ENCODE measurements at places on chromosomes 11 and 22.

GRCh38 chr11:44464741-44465140 is 100.7 kb upstream of the CD82 start:
- no peak for DNase-seq

DNA sequence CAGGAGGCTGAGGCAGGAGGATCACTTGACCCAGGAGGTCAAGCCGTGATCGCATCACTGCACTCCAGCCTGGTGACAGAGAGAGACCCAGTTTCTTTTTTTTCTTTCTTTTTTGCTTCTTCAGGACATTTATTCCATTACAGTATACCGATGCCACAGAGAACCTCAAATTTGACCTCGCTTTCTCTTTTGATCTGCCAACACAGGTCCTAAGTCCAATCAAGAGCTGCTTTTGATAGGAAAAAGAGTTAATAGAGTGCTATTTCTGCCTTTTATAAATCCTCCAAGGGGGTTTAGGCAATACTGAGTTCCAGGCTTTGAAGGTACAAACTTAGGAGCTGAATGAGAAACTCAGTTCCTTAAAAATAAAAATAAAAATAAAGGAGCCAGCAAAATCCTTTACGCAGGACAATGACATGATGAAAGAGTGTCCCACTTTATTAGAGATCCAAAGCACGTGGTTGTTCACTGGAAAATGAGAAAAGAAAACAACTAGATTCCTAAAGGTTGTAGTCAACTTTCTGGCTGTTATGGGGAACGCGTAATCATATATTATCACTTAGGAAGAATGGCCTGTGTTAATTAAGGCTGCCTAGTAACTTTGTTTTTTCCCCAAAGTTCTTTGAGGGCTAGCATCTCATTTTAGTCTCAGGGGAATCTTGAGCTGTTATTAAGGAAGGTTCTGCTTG is 27.2 kb downstream of the FADD start:
- DNase-seq = no peak

- no peak for DNase-seq
These were observed 93.8 kb upstream of the SESN3 start for GRCh38 chr11:95324826-95325225.

GRCh38 chr11:130999992-131000770 is 83.9 kb upstream of the SNX19 start:
- no peak for DNase-seq

DNA sequence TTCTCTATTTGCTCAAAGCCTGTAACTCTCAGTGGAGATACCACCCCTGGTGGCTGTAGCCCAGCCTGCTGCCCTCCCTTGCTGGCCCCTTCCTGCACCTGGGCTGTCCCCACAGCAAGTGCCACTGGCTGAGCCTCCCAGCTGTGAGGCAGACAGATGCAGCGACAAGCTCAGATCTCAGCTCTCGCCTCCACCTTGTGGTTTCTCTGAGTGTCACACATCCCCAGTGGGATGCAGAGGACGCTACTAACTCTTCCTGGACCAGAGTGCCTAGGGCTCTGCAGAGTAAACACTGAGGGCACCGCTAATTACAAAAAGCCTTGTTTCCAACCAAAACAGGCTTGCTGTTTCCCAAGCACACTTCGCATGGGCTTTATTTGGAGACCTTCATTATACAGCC is 8.9 kb downstream of the YPEL1 start:
- DNase-seq = no peak

DNA sequence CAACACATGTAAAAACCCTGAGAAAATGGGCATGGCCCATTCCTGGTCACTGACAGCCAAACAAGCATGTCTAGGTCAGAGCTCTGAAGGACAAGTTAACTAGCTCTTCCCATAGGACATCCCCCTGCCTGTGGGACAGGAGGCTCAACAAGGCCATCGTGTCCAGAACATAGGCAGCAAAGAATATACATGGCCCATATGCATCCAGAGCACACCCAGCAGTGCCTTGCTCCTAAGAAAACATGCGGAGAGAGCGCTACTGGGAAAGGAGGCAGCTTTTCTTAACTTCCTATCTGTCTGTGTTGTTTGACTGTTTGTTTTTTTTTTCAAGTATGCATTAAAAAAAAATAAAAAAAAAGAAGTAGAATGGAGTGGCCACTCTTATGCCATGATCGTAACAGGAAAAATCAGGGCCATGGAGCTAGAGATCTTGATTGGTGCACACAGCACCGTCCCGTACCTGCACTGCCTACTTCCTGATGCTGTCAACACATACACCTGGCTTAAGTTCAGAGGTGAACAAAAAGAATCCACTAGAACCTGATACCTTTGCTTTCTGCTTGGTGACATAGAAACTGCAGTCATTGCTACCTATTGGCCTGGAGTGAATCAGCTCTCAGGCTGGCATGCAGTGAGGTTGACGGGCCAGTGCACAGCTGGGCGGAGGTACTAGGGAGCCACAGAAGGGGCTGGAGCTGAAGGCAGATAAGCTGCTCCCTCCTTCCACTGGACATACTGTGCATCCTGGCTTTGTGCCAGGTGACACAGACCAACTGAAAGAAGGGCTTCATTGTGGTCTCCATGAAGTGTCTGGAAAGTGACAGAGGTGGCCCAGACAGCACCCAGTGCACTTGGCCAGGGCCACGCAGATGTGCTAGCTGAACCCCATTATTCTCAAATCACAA is 11.9 kb downstream of the UFD1 start:
- DNase-seq = no peak

DNA sequence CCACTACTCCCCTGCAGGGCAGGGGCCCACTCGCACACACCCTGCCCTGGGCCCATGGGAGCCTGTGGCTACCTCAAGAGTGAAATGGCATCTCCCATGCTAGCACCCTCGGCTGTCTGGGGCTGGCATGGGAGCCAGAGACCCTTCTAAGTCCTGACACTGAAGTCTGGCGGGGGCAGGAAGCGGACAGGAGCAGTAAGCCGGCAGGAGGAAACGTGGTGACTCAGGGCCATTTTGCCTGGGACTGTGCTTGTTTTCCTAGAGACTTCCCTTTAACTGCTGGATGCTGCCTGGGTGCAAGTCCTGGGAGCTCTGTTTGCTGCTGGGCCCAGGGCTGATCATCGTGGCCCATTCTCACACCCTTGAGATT is 16.8 kb downstream of the RELT start:
- no peak for DNase-seq

DNA sequence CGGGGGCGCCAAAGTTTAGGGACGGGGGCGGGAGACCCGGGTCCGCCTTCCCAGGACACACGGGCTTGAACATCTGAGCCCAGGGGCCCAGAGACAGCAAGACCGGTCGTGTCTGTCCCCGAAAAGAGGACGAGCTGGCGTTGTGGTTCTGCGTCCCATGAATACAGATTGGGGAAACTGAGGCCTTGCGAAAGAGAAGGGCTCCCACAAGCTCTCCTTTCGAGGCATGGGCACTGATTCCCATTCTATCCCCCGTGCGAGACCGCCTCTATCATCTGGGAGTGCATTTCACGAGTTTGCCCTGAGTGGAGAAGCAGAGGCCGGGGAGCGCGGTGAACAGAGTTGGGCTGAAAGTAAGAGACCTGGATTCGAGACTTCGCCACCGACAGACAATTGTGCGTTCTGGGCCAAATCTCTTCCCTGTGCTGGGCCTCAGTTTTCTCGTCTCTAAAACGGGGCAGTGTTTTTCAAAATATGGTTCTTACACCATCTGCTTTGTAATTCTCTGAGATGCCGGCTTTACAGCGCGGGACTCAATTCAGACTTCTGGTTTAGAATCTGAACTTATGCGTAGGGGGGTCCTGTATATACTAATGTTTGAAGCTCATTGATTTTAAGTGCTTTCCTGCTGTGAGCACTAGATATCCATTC is 471 bp downstream of the RNF185 start:
- DNase-seq = no peak

GRCh38 chr22:36334821-36335603 is 52.8 kb downstream of the MYH9 start:
- no peak for DNase-seq

DNA sequence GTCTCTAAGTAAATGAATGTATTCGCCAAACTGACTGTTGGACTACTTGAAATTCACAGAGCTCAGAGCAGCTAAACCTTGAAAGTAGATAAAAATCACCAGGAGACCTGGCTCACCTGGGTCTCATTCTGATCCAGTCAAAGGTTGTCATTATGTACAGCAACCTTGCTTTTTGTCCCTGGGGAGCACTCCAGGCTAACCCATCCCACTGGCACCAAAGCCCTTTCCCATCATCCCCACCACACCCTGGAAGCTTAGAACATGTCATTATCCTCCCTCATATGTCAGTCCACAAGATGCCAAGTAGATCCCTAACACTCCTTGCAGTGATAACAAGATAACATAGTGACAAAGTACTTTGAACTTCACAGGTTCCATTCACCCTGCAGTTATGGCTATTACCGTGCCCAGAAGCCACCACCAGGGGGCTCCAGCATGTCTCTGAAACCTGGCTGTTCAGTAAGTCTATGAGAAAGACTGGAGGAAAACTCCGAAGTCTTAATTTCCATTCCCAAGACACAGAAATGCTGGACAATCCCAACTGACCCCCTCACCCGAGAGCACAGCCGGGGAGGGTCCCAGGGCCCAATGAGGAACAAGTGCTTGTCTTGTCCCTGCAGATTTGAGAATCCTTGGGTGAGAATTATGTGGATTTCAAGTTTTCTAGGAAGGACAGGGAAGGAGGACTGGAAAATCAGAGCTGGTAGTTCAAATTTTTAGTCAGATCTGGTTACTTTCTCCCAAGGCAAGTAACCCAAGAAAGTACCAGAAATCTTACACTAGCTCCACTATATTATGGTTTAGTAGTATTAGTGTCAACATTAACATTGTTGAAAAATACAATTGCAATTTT is 43.0 kb upstream of the USP47 start:
- peak; percentile 55 for DNase-seq

GRCh38 chr11:57358543-57358961 is 20.4 kb downstream of the P2RX3 start:
- no peak for DNase-seq

DNA sequence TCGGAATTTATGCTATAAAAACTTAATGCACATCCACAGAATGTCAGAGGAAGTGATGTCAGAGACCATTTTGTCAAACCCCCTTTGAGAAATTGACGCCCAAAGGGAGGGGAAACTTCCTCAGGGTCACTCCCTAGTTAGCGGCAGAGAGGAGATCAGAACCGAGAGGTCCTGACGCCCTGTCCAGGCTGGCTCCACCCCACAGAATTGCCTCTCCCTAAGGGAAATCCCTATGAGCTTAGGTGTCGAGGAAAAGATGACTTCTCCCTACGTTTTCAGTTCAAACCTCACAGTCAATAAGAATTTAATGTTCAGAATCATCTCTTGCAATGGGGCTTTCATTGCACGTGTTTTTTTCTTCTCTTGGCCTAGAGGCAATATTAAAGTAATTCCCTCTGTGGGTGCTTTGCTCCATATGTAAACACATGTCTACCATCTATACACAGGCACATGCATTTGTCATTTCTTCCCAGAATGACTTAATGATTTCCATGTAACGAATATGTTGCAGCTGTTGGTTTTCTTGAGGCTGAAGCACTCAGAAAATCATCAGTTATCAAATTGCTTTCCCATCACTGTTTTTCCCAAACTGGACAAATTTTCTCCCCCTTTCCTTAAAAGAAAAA is 148.7 kb upstream of the TIMP3 start:
- DNase-seq = no peak

DNA sequence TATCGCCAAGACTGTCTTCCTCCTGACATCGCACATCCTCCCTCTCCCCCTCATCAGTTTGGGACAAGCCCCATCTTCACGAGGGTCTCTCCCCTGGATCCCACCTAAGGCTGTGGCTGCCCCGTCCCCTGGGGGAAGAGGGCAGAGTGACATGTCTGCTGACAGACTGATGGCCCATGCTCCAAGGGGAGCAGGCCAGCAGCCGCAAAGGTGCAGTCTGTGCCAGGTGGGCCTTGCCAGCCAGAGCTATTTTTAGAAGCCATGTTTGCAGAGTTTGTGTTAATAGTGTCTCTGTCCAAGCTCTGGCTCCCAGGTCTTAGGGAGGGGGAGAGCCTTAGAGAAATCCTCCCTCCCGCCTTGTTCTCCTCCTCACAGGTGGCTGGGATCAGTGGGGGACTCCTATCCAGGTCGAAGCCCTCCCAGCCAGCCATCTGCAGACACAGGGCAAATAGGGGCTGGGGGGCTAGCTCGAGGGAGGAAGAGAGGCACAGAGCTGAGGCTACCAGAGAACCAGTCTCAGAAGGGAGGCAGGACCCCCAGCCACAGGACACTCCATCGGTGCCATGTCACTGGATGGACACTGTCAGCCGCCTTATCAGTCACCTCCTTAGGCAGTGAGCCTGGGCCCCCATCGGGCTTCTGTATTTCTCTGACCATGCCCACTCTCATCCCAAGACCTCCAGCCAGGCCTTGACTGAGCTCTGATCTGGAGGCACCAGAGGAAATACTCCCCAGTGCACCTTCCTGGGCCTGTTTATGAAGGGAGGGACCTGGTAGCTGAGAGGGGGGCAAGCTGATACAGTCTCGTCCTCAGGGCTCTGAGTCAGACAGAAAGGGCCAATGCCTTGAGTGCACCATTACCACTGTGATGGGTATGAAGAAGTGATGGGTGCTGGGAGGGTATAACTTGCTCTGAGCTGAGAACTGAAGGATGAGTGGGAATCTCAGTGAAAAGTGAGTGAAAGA is 49.3 kb downstream of the CHRDL2 start:
- DNase-seq = no peak

GRCh38 chr11:11981364-11981763 is 27.1 kb downstream of the DKK3 start:
- no peak for DNase-seq

GRCh38 chr22:50713008-50713385 is 25.0 kb upstream of the ACR start:
- no peak for DNase-seq

DNA sequence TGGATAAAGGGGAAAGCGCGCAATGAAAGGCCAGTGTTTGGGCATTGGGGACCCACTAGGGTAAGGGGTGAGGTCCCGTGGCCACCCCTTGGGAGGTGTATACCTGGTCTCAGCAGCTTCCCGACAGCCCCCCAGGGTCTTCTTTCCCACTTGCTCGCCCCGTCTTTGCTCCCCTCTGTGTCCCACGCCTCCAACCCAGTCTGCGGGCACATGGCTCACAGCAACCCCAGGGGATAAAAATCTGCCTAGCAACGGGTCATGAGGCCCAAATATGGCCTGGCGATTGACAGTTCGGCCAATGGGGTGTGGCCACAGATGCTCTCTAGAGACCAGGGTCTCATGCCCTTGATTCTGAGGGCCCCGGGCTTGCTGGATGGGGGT is 41.6 kb downstream of the AHNAK start:
- DNase-seq = no peak

GRCh38 chr11:134980819-134981710 is 569.0 kb upstream of the B3GAT1 start:
- DNase-seq = no peak

GRCh38 chr22:39469681-39470450 is 13.1 kb downstream of the MGAT3 start:
- no peak for DNase-seq

- DNase-seq = no peak
These were observed 6.4 kb downstream of the LMO2 start for GRCh38 chr11:33885338-33886005.
